Lower lobe of right lung (tissue), 2 donors: ENCODE measurements at places on chromosomes 16 and 17. TPM values are rescaled to one million over a fixed set of nuclear protein-coding genes. Genes with fewer than 3 reads are reported as not detected.

DNA sequence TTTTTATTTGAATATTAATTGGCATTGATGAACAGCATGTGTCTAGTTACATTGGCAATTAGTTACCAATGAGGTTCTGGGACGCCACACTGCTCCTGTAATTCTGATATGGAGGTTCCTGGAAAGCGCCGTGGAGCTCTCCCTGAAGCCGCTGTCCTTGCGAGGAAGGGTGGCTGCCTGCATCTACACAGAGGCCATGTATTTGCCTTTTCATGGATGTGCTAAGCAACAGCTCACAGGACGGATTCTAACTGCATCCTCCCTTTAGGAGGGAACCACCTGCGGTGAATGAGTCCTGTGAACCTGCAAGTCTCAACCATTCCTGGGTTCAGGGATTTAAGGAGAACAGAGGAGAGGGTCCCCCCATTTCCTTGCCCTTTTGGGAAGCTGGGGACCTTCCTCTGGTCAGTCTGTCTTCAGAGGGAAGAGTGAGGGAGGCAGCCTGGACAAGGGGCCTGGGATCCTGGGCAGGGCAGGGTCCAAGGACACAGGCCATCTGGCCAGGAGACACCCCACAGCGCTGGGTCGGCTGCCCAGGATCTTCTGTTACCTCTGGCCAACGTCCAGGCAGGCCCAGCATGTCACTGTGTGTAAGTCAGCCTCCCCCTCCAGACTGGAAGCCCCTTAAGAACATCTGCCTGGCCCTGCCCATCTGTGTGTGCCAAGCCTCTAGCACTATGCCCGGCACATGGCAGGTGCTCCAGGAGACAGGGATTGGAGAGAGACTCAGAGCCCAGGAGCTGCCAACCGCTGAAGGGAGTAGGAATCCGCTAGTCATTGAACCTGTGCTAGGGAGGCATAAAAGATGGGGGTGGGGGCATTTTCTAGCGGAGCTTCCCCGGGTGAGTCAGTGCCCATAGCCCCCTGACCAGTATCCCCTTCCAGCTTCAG, 314.1 kb upstream of the TNRC6C start:
- no peak for DNase-seq

DNA sequence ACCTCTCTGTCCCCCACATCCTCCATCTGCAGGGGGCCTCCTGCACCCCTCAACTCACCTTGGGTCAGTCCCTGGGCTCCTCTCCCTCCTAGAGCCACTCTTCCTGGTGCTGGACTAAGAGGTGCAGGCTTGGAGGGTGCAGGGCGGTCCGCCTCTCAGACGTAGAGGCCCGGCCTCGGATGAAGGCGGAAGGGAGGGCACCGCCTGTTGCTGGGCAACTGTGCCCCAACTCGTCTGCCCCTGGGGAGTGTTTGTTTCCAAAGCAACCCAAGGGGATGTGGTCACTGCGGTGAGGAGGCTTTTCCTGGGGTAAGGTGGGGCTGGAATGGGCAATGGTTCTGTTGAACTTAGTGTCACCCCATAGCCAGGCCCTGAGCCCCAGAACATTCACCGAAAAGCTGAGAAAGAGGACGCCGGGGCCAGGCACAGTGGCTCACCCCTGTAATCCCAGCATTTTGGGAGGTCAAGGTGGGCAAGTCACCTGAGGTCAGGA, at the start of gene C16orf54:
Gene C16orf54 (minus strand): TSS at position 138 of the 493 bp plus-strand sequence. CDS start 1,039 bp downstream, outside the sequence.
- DNase-seq = peak; percentile 93

DNA sequence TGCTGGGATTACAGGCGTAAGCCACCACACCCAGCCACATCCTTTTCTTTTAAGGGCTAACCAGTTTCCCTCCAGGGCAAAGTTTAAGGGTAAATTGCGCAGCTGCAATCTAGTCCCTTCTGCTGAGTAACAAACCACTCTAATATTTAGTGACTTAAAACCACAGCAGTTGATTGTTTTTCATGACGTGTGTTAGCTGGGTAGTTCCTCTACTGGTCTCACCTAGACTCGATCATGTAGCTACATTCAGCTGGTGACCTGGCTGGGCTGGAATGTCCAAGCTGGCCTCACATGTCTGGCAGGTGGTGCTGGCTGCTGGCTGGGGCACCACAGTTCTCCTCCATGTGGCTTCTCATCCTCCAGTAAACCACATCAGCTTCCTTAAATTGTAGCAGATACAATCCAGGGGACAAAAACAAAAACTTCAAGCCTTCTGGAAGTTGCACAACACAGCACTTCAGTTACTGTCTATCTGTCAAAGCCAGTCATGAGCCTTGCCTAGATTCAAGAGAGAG, 75.5 kb downstream of the GPRC5B start:
- no peak for DNase-seq

- DNase-seq = no peak
Observed at GRCh38 chr17:43517615-43518386, 28.3 kb downstream of the ETV4 start.

DNA sequence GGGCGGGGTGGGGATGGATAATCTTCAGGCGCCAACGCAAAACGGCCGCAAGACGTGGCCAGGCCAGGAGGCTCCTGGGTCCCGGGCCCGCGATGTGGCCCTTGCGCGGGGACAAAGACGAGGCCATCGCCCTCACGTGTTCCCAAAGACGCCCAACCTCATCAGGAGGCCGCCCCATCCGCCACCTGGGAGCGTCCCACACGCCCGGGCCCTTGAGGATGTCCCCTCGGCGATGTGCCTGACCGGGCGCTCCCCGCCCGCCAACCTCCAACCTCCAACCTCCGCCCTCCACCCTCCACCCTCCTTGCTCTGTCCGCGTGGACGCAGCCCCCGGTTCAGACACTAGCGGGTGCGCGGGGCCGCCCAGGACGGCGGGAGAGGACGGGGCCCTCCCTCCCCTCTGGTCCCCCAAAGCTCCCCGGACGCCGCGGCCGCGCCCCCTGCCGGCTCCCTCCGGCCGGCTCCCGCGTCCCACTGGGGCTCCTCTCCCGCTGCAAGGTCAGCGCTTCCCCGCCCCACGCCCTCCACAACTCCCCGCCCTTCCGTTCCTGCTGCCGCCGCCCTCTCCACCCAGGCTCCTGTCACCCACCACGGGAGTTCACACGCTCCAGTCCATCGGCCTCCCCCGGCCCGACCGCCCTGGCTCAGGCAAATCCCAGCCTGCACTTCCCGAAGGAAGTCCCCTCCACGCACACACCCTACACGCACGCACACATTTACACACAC, 250.8 kb upstream of the RPL38 start:
- DNase-seq = peak; percentile 56

- no peak for DNase-seq
Observed at GRCh38 chr16:50434872-50435478, 66.2 kb upstream of the BRD7 start.

DNA sequence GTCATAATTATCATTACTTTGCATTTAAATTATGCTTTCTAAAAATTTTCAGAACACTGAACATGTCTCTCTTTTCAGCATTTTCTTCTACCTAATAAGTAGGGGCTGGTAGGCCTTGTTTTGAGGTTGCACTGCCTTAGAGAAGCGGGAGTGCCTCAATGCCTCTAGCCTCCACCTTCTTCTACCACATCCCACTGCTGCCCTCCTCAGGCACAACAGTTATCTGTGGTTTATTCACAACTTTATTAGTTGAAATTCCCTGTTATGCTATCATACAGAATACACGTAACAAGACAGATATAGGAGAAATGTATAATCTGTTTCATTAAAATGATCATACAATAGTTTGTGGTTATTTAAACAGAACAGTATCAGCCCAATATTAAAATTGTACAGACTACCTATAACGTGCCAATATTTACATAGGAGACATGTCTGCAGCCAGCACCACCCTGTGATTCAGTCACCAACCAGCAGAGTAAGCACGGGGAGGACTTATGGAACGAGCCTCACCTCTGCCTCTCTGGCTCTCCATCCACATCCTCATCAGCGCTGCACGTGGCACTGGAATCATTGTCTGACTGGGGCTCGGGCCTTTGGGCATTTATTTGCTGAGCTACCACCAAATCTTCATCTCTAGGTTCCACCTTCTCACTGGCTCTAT, 101.2 kb downstream of the TTC19 start:
- DNase-seq = no peak

- no peak for DNase-seq
Observed at GRCh38 chr16:77767211-77767610, 21.2 kb upstream of the VAT1L start.

- peak; percentile 78 for DNase-seq
Observed at GRCh38 chr17:15257258-15257788, 7.8 kb downstream of the PMP22 start.

GRCh38 chr17:61400066-61400716, 548 bp downstream of the TBX2 start:
- DNase-seq = peak; percentile 53

DNA sequence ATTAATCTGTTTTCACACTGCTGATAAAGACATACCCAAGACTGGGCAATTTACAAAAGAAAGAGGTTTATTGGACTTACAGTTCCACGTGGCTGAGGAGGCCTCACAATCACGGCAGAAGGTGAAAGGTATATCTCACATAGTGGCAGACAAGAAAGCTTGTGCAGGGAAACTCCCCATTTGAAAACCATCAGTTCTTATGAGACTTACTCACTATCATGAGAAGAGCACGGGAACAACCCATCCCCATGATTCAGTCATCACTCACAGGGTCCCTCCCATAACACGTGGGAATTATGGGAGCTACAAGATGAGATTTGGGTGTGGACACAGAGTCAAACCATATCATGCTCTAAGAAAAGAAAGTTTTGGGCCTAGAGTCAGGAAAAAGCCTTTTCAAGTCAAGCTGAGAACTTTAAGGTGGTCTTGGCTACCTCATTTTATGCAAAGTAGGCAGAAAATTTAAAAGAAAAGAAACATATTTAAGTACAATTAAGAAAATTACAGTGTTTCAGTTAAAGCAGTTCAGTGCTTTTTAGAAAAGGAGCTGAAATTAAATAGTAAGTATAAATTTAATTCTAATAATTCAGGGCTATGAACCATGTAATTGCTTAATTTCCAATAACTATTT, 24.9 kb upstream of the CRYM start:
- no peak for DNase-seq

GRCh38 chr16:588639-588888, 1.3 kb upstream of the RAB40C start:
- peak; percentile 79 for DNase-seq

- no peak for DNase-seq
Observed at GRCh38 chr16:88015806-88016140, 64.5 kb downstream of the BANP start.

GRCh38 chr16:31250782-31251384, 8.9 kb upstream of the ITGAM start:
- DNase-seq = no peak

DNA sequence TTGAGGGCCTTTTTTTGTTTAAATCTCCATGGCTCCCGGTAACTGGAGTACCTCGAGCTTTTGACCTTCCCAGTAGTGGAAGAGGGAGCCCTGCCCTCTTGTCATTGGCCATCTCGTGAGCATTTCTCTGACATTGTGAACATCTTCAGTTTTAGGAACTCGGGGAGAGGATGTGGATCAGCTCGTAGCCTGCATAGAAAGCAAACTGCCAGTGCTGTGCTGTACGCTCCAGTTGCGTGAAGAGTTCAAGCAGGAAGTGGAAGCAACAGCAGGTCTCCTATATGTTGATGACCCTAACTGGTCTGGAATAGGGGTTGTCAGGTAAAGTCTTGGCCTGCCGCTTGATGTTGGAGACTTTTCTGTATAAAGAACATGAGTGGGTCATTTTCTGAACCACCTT, 24.3 kb downstream of the NTAN1 start:
- no peak for DNase-seq

- DNase-seq = no peak
Observed at GRCh38 chr17:79677646-79678045, 53.1 kb upstream of the ENPP7 start.

DNA sequence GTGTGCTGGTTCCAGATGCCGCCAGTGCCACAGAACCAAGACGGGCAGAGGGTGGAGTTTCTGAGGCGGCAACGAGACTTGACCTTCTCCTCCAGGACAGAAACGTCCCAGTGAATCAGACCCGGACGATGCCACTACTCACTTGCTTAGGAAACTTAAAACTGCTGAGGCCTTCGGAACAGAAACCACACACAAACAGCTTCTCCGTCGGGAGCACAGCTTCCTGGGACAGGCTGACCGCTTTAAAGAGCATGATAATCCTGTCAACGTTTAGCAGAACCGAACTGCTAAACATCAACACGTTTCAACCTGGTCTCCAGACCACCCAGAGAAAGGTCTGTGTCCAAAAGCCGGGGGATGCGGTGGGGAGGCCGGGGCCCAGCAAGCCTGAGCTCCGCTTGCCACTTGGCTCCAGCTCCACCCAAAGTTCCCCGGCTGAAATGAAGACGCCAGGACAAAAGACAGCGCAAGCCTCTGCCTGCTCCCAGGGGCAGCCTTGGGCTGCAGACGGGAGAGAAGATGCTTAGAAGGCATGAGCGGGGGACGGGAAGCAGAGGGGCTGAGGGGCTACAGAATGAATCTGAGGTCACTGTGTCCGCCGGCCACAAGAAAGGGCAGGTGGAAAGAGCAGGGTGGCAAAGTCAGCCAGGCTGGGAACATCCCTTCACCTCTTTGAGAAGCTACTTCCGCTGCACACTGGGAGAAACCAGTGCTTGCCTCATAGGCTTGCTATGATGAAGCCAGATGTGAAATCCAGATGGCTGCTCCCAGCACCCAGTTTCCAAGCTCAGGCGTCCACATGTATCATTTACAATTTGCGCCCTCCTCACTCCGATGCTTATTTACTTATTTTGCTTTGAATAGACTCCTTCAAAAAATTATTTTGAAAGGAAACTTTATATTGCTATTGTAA, 69.0 kb downstream of the MRM3 start:
- no peak for DNase-seq

DNA sequence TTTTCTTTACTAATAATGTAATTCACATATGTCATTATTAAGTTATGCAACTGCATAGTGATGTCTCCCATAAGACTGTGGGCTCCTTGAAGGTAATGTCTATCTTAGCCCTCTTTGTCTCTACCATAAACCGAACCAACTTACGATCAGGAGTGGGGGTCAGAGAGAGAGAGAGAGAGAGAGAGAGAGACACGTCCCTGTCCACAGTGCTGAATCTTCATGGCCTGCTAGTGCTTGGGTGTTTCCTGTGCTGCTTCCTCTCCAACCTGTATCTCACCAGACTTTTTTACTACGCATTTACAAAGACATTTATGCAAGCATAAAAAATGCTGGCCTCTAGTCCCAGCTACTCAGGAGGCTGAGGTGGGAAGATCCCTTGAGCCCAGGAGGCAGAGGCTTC, 52.2 kb upstream of the HAPSTR1 start:
- DNase-seq = no peak

DNA sequence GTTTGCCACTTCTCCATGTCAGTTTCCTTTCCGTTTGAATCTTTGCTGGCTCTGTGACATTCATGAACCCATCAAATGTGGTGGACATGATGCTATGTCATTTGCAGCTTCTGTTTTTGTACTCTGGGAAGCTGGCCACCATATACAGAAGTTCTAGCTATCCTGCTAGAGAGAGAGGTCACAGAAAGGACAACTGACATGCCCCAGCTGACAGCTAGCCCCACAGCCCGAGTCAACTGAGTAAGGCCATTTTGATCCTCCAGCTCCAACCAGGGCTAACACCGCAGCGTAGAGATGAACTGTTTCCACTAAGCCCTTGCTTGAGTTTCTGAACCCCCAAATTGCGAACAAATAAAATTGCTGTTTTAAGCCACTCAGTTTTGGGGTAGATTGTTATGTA, 33.8 kb downstream of the CCDC42 start:
- no peak for DNase-seq

GRCh38 chr16:27237219-27238015, 31.2 kb downstream of the NSMCE1 start:
- DNase-seq = peak; percentile 50

RNF222 gene
- not detected for total RNA-seq

OSBPL7 gene
- 15.0 TPM for total RNA-seq

CCL17 gene
- 2.8 TPM for total RNA-seq

NLK gene
- 23.8 TPM for total RNA-seq

TMEM92 gene
- total RNA-seq = 9.2 TPM

RPL19 gene
- total RNA-seq = 1,465 TPM

NOB1 gene
- 30.3 TPM for total RNA-seq

TBX4 gene
- 22.3 TPM for total RNA-seq

COIL gene
- total RNA-seq = 12.4 TPM
